Activated CD4-positive, alpha-beta T cell treated with anti-CD3 and anti-CD28 coated beads for 24 hours (primary cell): ENCODE measurements at places on chromosomes 5 and 9.

DNA sequence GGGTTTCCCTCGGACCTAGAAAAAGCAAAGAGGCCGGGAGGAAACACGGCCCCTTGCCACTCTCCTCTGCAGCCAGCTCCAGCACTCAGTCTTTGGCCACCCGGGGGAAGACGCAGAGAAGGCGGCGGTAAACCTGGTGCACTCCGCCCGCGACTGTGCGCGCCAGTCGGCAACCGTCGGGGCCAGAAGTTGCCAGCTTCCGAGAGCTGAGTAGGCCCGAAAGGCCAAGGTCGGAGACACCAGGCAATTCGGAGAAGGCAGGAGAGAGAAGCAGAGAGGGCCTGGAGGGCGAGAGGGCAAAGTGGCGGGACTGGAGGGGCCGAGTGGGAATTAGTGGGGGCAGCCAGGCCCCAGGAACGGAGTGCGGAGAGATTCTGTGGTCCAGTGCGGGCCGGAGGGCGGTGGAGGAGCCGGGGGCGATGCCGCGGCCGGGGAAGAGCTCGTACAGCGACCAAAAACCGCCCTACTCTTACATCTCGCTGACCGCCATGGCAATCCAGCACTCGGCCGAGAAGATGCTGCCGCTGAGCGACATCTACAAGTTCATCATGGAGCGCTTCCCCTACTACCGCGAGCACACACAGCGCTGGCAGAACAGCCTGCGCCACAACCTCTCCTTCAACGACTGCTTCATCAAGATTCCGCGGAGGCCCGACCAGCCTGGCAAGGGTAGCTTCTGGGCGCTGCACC lies at the start of gene FOXB2:
TSS of gene FOXB2 (plus strand) at position 420 of the 690 bp plus-strand sequence. CDS start at position 420, 0 bp downstream.
- no peak for DNase-seq

- DNase-seq: no peak
These were observed 95.3 kb downstream of the XRCC4 start for GRCh38 chr5:83172655-83173054.

GRCh38 chr9:78958892-78959291 lies 612.9 kb upstream of the TLE4 start:
- no peak for DNase-seq

DNA sequence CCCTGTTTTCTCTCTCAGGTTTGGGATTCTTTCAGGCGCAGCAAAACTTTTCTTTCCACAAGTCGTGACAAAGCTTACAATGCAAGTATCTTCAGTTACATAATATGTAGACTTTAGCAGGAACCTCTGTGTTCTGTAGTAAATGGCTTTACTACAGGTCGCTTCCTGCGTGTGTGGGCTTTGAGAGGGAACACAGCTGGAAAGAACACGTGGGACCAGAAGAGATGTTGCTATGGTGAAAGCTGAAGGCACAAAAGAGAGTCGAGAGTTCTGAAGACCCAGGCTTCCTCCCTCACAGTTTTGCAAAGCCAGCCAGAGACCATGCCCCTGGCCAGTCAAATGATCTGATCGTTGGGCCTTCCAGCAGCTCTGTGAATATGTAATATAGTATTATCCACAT lies 4.0 kb downstream of the ANKRD55 start:
- no peak for DNase-seq

GRCh38 chr5:59553992-59554391 lies 339.5 kb downstream of the PDE4D start:
- no peak for DNase-seq

GRCh38 chr9:137740312-137740711 lies 121.5 kb downstream of the EHMT1 start:
- DNase-seq: no peak

DNA sequence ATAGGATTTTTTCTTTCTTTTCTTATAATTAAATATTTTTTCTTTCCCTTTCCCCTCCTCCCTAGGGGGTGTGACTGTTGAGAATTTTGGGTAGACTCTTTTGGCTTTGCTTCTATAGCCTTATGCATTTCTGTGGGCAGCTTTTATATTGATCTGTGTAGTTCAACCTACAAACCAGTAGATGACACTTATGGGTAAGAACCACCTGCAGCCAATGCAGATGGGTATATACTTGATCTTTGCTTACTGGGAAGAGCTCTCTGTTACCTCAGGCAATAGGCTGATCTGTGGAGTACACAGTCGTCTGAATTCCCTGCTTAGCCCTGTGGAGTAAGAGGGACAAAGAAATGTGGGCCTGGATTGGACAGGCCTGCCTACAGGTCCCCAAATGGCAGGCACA lies 102.7 kb upstream of the STARD4 start:
- DNase-seq: no peak

- DNase-seq: no peak
These were observed 121.2 kb downstream of the CEMIP2 start for GRCh38 chr9:71647094-71647591.

DNA sequence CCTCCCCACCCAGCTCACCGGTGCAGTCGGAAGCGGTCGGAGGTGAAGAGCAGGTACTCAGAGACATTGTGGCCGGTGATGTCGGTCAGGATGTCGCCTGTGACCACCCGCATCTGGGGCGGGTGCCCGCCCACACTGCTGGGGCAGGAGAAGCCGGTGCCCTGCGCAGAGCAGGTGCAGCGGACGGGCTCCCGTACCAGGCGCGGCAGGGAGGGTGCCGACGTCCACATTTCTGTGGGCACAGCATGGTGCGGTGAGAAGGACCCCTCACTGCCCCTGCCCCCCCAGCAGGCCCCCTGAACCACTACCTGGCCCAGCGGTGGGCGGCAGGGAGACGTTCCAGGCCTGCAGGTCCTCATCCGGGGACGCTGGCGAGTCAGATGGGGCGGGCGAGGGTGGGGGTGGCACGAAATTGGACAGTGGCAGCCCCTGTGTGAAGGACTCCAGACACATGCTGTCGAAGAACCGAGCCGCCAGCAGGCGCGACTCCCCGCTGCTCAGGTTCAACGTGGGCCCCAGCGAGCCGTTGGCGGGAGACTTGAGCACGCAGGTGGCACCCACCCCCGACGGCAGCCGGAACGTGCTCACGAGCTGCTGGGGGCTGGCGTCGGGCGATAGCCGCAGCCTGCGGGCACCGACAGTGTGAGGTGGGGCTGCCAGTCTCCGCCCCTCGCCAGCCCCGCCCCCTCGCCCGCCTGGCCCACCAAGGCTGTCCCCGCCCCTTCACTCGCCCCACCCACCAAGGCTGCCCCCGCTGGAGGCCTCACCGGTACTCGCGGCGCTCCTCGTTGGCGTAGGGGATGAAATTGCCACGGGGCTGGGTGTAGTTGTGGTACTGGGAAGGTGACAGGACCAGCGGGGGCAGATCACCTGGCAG lies 15.1 kb downstream of the ABCA2 start:
- DNase-seq: no peak

GRCh38 chr5:59421986-59422941 lies 471.3 kb downstream of the PDE4D start:
- DNase-seq: no peak
